Sciatic nerve (tissue), 2 donors: ENCODE measurements at places on chromosomes 3 and 15. TPM values are rescaled to one million over a fixed set of nuclear protein-coding genes. Genes with fewer than 3 reads are reported as not detected.

Gene UACA
- 251 TPM for total RNA-seq

Gene CPEB1
- total RNA-seq, result 27.1 TPM

DNA sequence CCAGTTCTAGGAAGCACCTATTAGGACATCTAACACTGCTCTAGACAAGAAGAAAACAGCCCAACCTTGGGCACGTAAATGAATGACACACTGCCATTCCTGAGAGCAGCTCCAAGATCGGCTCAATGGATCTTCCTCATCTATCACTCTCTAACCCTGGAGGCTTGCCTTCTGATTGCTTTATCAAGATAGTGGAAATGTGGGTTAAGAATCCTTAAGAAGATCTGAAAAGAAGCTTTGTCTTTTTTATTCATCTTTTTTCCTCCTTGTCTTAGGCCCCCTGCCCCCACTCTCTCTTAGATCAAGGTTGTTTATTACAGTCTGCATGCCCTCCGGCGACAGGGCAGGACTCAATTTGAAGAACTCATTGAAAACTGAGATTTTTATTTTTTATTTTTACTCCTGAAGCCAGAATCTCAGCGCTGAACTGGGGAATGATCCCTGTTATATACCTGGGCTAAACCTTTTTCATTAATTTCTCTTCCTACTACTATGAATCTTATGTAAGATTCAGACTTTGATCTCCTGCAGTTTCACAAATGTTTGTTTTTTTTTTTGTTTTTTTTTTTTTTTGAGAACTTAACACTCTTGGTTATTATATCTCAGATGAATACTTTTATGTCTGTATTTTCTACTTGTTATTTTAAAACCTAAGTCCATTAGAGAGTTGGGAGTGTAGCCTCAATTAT lies 219.5 kb downstream of the SV2B start:
- no peak for DNase-seq

GRCh38 chr15:43524254-43524845 lies 6.9 kb downstream of the MAP1A start:
- no peak for DNase-seq

- DNase-seq, result no peak
These were observed 422.0 kb downstream of the SOX2 start for GRCh38 chr3:182133752-182134151.

DNA sequence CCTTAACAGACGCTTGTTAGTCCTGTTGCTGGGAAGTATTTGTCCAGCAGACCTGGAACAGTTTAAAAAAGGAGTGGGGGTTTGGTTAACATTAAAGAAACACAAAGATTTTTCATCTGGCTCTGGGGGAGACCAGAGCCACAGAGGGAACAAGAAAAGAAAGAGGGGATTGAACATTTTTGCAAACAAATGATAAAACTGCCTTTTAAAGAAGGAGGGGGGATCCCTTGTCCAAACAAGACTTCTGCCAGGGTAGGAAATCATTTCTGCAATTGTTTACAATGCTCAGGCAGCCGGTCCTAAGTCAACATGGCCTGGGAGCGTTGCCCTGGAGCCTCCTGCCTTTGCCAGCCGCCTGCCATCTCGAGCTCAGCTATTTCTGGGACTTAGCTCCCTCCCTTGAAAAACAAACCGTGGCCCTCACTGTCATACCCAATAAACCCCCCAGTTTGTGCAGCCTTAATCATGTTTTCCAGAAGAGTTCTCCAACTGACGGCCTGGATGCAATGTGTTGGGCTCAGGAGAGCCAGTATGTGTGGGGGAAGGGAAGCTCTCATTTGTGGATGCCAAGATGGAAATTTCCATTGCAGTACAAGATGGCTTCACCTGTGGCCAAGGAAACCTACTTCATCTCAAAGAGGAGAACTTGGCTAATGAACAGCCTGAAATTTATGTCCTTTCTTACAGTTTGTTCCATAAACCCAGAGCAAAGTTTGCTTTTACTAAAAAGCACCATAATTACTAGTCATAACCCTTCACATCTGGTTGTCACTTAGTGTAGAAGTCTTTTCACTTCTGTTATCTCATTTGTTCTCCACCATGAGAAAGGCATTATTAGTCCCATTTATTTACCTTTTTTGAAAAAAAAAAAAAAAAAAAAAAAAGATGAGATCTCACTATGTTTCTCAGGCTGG lies 75.9 kb upstream of the RNU6-1 start:
- DNase-seq, result peak; percentile 59
